ENCODE measurements at places on chromosomes 7 and 10.

- DNase-seq: no peak
Observed at GRCh38 chr7:132160611-132161532, 415.4 kb downstream of the PLXNA4 start.

DNA sequence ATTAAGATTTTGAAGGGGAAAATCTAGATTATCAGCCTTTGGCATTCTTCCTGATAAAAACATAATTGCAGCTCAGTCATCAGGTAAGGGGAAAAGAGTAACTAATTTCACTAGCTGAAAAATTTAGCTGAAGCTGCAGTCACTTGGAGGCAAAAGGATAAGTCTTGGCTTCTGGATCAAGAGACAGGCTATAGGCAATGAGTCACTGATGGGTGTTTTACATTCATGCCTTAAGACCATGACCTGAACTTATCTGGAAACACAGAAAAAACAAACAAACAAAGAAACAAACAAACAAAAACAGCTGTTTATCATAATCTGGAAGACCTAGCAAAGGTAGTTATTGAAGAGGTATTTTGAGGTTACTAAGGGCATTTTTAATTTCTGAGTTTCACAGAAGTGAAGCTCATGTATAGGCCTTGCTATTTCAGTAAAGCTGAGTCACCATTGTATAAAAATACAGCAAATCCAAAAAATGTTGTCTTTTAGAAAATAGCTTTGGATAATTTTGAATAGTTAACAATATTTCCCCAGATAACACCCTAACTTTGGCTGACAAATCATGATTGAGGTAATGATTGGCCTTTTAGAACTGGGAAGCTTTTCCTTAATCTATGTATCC, 40.3 kb downstream of the ZNF22 start:
- DNase-seq: no peak

DNA sequence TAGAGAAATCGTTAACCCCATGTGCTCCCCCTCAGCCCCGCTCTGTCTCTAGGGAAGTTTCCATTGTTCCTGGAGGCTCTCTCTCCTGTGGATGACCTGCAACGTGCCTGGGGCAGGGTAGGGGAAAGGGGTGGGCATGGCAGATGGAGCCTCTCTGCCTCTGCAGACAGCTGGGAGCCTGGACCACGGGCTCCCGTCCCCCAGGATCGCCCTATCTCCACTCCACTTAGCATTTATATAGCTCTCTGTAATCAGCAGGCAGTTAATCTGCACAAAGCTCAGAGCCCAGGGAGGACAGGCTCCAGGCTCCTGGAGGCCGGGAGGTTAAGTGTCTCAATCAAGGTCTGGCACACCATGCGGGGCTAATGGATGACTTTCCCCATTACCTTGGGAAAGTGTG, 369.7 kb downstream of the PLXNA4 start:
- DNase-seq: no peak

DNA sequence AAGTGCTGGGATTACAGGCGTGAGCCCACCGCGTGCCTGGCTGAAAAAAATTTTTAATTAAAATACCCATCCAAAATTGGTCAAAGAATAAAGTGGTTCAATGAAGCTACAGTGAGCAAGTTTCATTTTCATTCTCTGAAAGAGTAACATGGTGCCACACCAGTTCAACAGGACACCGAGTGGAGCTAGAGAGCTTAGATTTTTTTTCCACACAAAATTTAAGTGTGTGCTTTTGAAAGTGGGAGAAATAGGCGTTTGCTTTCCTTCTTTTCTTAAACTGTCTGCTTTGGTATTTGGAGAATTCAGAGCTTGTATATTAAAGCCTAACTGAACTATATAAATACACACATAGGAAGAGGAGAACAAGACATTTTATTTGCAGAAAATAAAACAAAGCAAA, 43.4 kb downstream of the BPGM start:
- no peak for DNase-seq

GRCh38 chr7:18313965-18314364, 181.6 kb upstream of the HDAC9 start:
- no peak for DNase-seq

GRCh38 chr10:87559392-87559791, 54.7 kb downstream of the MINPP1 start:
- DNase-seq: no peak

- no peak for DNase-seq
Observed at GRCh38 chr10:34626158-34626880, 188.8 kb downstream of the PARD3 start.

DNA sequence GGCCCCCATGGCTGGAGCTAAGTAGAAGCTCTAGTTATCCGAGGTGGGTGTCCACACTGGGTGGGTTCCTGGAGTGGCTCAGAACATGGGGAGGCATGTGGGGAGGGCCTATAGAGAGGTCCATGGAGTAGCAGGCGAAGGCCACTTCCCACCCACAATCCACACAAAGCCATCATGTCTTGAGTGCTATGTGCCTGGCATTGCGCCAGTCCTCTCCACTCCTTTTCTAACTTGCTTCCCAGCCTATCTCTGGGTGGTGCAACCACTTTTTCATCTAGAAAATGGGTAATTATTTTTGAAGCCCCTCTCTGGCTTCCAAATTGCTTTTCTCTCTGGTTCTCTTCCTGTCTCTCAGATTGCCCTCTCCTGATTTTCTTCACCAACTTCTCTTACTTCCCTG, 263.6 kb downstream of the PHTF2 start:
- no peak for DNase-seq

GRCh38 chr7:131933751-131934289, 377.4 kb upstream of the PODXL start:
- no peak for DNase-seq

DNA sequence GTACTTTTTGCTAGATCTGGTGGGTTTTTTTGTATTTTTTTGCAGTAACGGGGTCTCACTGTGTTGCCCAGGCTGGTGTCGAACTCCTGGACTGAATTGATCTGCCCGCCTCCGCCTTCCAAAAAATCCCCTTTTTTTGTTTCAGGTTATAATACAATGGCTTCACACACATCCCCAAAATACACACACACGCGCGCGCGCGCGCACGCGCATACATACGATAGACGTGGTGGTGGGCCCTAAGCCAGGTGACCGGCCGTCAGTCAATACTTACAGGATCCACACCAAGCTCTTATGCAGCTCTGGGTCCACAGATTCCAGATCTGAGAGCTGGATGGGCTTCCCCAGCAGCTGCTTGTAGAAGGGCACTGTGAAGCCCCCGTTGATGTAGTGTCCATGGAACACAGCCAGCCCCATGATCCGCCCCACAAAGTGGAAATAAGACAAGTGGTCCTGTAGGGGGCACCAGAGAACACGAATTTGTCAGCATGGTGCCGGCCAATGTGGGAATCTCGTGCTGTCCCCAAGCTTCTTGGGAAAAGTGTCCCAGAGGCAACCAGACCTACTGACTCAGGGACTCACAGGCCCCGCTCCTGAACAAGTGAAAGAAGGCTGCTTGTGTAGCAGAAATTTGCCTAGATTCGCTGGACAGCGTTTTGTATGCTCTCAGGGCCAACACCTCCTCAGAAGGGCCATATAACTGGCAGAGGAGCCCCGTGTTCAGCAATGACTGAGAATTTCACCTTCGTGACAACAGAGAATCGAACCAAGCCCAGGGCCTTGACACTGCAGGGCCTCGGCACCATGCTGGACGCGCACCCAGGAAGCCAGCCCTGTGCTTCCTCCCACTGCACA, 103.6 kb downstream of the SMURF1 start:
- DNase-seq: peak; percentile 78

- no peak for DNase-seq
Observed at GRCh38 chr10:5550621-5551530, 26.1 kb downstream of the CALML3 start.
